ENCODE measurements at places on chromosomes 11 and 22.

GRCh38 chr11:19263333-19263732 lies 22.6 kb upstream of the E2F8 start:
- no peak for DNase-seq

GRCh38 chr11:24298146-24298545 lies 198.7 kb upstream of the LUZP2 start:
- no peak for DNase-seq

DNA sequence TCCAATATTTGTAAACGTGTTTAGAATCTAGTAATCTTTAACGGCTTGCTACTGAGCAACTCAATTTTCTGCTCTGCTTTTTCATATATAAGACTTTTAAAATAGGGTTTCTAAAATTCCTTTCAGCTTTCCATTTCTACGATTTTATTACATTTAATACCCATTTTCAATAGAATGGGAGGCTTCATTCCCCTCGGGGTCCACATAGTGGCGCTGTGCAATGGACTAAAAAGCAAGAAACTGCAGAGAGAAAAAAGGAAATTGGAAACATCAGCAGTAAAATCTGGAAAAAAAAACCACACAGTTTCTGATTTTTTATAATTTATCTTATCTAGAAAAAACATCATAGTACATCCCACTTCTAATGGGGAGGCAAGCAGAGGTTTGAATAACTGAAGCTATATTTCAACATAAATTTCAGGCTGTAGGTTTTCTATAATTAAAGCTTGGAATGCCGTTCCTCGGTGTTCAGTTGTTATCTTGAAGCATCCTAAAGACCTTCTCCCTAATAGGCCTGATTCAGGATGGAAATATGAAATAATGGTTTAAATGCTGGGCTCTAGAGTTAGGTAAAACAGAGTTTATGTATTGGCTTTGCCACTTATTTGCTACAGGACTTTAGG lies 18.7 kb upstream of the JHY start:
- no peak for DNase-seq

DNA sequence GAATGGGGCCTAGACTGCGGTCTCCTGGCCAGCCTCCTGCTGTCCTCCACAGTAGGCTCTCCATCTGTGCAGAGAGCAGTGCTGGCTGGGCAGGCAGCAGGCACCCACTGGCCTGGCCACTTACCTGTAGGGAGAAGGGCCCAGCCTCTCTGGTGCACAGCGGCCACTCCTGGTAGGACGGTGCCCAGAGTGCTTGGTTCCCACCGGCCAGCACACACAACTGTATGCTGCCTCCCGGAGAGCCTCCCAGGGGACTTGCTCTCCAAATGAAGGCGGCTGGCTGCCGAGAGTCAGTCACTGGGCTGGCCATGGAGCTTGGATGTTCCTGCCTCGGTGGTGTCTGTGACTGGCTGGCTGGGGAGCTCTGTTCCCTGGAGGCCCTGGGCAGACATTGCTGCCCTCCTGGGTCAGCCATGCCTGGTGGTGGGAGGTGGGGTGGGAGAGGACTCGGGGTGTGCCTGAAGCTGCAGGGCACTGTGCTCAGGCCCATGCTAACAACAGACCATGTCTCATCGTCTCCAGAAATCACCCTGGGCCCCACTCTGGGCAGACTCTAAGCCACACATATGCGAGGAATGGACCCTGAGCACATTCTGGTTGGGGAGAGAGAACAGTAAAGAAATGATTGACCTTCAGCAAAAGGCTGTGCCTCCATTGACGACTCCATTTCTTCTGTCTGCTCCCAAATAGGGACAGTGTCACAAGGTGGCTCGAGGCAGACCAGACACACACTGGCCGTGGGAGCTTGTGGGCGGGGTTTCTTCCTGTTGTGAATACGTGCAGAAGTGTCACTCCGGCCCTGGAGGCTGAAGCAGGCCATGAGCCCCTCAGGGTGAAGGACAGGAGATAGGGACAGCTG lies 350.8 kb downstream of the TBC1D22A start:
- no peak for DNase-seq

- DNase-seq, result no peak
These were observed 49.7 kb downstream of the FDX1 start for GRCh38 chr11:110479108-110480101.

DNA sequence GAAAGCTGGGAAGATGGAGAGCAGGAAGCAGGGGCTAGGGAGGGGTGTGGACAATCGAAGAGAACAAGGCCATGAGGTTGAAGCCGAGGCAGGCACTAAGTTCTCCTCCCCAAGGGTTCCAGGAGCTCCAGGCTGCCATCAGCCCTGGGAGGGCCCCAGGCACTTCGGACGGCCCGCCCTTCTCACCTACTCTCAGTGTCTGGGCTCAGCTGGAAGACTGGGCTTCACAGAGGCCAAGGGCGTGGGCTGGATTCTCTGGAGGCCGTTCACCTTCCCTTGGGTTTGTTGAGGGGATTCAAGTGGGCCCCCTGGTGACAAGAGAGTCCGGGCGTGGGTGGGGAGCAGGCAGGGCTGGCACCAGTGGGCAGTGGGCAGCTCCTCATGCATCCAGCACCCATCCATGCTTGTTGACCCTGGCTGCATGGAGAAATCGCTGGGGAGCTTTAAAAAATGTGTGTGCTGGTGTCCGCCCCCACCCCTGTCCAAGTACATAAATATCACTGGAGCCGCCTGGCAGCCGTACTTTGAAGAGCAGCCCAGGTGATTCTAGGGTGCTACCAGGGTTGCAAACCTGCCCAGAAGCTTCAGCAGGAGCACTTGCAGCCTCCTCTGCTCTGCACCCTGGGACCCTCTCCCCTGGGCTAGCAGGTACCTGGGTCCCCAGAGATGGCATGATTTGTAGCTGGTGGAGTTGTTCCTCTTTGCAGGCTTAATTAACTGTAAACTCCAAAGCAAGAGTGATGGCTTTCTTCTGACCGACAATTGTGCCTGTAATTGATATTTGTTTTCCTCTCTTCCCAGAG lies 74.3 kb downstream of the RTL6 start:
- DNase-seq, result no peak

All from stimulated activated CD8-positive, alpha-beta memory T cell treated with anti-CD3 and anti-CD28 coated beads, Interleukin-4, amount 100 ng/mL, for 4 hours (primary cell).